ENCODE measurements at places on chromosomes 1 and 21.

DNA sequence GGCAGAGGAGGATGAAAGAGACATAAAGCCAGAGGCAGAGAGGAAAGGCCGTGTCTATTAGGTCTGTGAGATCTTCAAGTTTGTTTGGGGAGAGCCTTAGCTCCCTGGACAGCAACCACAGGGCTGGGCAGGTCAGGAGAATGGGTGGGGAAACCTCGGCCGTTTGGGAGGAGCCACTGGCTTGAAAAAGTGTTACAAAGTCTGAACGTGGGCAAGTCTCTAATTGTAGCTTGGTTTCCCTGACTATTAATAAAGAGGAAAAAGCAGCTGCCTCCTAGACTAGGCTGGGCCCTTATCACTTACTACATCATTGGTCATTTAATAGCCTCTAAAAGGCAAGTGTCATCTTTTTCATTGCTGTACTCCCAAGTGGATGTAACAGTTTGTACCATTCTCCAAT is at the start of gene CCDC17:
Gene CCDC17 (minus strand): TSS at position 83 of the 400 bp plus-strand sequence. CDS start 145 bp downstream, outside the sequence.
- no peak for DNase-seq

DNA sequence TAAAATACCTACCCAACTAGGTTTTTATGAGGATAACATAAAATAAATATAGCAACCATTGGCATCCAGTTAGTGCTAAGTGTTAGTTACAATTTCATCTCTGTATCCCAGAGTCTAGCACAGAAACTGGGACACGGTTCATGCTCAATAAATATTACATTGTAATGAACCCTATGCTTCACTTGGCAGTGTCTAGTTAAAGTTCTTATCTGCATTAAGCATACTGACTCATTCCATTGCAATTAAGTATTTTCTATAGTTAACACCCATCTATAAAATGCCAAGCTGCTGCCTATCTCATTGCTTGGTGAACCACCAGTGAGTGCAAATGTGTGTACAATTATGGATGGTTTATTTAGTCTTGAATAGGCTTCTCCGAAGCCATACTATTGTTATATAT is 15.2 kb downstream of the CHML start:
- DNase-seq, result no peak

DNA sequence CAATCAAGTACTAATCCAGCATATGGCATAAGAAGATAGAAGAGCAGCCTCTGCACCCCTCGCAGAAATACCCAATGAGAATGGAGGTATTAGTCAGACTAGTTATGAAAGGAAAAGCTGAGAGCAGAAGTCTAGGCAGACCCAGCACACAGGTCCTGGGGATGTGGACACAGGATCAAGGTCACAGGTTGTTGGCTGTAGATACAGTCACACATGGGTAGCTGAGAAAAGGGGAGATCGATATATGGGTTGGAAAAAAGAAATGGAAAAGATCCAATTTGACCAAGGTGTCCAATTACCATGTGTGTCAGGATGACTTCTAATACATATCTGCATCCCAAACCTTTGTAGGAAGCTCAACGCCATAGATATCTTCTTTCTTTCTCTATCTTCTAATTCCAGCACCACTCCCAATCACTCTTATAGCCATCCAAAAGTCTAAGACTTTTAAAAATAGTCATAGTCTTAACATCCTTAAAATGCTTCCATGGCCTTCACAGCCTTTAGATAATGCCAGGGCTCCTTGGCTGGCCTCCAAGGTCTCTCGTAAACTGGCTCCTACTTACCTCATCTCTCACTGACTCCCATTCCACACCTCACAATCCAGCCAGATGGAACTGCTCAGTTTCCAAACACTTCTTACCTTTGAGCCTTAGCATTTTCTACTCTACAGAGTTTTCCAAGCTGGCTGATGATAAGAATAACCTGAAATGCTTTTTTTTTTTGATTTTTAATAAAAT is 8.3 kb upstream of the ZC3H11B start:
- DNase-seq, result no peak

DNA sequence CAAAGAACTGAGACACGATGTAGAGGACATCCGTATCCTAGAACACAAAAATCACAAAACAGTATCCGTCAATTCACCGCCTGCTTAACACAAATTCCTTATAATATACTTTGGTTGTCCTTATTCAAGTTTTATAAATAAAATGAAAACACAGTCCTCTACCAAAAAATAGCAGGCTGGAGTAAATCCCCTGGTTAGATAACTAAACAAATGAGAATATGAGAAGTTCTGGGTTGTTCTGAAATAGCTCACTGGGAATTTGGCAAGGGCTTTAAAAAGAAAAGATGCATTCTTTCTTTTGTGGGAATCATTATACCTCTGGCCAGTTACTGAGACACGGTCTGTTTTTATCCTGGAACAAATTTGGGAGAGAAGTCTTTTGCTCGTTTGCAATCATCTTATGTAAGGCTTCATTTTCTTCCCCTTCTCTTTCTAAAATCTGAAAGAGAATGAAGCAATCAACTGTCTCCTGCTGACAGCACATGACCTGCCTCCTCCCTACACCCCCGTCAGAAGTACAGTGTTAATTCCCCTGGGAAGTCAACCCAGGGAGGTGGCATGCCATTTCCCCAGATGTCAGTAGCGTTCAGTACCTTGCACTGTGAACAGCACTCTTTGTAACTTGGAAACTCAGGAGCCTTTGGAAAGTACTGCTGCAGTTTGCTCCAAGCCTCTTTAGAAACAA is 37.1 kb upstream of the RAP1GAP start:
- DNase-seq, result no peak

- no peak for DNase-seq
Observed at GRCh38 chr1:230760360-230760827, 13.2 kb downstream of the CAPN9 start.

GRCh38 chr1:201085902-201086735 is 26.1 kb downstream of the CACNA1S start:
- peak; percentile 22 for DNase-seq

DNA sequence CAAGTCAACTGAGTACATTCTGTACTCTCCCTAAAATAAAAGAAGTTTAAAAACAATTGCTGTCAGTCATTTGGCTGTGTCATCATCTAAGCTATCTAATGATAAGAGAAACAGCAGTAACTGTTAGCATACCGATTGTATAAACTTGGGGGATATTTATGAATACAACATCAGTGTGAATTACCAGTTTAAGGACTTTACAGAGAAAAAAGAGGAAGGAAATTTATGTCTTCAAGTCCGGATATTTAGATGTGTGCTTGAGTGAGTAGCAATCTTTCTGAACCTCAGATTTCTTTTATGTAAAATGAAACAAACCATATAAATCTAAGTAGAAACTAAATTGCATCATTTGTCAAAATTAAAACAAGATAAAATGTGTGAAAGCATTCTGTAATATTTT is 1557.0 kb downstream of the MRPL39 start:
- DNase-seq, result no peak

GRCh38 chr1:8495928-8496401 is 178.1 kb downstream of the SLC45A1 start:
- DNase-seq, result peak; percentile 14

GRCh38 chr1:206131037-206131436 is 13.8 kb upstream of the AVPR1B start:
- DNase-seq, result no peak

GRCh38 chr1:212774584-212774983 is 17.0 kb downstream of the NSL1 start:
- DNase-seq, result no peak

DNA sequence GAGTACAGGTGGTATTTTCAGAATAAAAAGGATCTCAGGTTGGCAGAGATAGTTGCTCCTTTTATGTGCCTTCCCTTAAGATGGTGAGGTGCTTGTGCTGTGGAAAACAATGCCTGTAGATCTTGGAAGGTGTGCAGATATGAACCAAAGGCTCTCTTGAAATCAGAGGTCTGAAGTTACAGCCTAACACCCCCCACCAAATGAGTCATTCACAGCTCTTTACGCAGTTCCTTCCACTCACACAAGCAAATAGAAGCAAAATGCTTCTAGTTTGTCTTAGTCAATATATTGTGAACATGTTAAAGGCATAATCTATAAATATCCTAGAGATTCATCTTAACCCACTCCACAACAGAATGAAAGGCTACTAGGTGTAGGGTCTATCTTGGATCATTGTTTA is 128.9 kb upstream of the NR5A2 start:
- no peak for DNase-seq

Data from activated CD4-positive, alpha-beta T cell treated with anti-CD3 and anti-CD28 coated beads for 24 hours (primary cell).